ENCODE measurements at places on chromosomes 2 and 18.

DNA sequence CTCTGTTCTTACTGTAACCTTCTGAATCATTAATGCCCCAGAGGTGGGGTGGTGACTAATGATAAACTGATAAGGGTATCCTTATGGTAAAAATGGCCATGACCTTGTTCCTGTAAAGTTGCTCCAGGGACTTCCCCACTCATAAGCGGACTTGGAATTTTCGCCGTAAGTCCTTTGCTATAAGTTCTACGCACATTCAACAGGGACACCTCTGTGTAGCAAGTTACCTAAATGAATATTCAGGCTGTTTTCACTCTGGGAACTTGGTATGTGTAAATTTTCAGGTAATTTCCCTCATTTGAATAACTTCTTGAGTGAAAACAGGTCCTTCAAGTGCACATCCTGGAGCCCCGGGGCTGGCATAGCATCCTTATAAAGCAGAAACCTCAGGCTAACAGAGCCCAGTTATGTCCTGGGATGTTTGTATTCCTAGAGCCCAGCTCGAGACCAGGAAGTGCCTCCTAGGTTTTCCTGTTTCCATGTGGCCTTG is 9.4 kb upstream of the AGFG1 start:
- no peak for DNase-seq

DNA sequence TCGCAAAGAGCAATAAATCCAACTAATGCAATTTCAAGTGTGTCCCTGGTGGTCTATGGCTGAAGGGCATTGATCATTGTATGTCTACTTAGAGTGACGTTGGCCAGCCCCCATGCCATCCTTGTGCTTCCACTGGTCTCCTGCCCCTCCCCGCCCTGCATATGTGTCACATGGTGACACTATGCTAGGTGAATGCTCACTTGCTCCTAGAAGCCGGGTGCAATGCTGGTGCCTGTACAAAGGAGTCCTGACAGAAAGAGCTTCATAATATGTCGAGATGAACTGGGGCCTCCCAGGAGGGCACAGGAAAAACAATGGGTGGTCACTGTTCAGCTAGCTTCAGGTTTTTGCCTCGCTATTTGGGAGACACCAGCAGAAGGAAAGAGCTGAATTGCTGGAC is 5.9 kb upstream of the TRABD2A start:
- DNase-seq, result peak; percentile 36

- DNase-seq, result no peak
Measured at GRCh38 chr2:44778221-44778654, 163.3 kb upstream of the SIX3 start.

DNA sequence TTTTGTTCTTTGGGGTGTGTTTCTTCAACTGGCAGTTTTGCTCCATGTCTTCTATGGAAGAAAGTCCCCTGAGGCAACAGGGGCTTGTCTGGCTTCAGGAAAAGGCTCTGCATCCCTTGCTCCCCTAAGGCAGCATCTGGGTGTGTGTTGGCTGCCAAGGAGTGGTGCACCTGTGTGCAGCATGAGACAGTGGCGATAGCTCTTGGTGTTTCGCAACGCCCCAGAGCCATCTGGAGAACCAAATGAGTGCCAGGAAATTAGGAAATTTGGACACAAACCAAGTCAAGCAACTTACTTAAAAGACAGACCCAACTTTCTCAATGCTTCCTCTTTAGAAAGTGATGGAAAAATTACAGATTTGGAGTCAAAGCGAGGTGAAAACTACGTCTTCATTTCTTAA is 1044.4 kb upstream of the CNTNAP5 start:
- no peak for DNase-seq

Data from sigmoid colon (tissue), 7 donors.